ENCODE measurements at places on chromosomes 1 and 21.

- no peak for DNase-seq
Observed at GRCh38 chr1:183097438-183098051, 74.3 kb downstream of the LAMC1 start.

- no peak for DNase-seq
Observed at GRCh38 chr1:156033011-156033410, 12.3 kb upstream of the SSR2 start.

DNA sequence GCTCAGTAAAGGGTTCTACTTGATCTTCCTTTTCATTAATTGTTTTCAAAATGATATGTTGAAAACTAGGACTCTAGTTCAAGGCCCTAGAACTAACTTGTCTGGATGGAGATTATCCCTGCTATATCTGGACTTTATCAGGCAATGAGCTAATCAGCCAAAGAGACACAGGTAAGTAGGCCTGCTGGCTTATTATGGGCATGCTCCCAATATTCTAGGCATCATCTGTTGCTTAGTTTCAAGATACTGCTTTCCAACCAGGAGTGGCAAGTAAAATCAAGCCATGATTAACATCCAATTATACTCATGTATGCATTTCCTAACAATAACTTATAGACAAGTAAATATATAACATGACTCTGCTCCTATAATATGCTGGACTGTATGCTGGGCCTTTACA is 4.2 kb downstream of the DNASE2B start:
- no peak for DNase-seq

DNA sequence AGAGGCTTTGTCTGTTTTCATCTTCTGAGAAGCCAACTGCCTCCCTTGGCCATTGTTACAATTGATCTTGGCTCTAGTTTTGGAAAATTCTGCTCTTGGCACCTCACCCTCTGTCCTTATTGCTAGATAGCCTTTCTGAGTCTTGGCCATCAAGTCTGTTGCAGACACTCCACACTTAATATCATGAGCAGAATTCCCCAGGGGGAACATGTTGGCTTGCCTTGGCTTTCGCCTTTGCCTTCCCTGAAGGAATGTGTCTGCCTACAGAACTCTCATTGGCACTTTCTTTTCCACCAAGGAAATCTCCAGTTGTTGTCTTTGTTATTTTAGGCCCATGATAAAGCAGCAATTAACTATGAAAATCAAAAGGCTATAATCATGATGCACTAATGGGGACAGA is 42.7 kb upstream of the LDLRAP1 start:
- DNase-seq: no peak

GRCh38 chr1:82995951-82996350 is 1003.0 kb downstream of the TTLL7 start:
- no peak for DNase-seq

GRCh38 chr1:26814377-26814776 is 12.1 kb upstream of the ZDHHC18 start:
- no peak for DNase-seq

DNA sequence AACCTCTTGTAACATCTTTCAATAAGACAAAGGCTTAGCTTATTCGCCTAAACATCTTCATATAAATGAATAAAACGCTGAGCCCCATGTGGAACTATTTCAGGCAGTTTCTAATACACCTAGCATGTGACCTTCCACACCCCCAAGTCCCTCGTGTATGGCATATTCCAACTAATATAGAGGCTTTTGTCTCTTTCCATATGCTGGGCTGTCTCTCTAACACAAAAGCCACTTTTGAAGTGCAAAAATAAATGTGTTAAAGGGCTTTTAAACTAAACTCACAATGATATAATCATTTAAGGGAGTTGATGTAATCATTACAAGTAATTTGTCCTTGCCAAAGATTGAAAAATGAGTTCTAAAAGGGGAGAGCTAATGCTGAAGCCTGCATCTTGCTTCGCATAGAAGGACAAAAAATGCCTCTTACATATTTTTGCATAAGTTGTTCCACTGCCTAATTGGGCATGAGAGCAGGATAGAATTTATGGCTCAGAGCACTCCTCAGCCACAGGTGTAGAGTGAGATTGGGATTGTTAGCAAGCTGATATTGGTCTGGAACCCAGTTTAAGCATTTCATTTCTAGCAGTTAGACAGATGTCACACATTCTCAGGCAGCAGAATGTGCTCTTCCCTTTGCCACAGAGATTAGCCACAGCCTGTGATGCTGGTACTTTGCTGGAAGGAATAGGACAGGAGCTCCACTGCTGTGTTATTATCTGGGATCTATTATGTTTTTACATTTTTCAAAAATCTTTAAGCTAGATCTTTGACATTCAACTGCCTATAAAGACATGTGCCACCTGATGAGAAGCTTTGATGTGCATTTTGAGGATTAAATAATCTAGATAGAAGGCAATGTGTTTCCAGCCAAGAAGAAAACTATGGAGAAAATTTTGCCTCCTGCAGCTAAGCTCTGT is 1044.4 kb downstream of the ADGRL2 start:
- no peak for DNase-seq

DNA sequence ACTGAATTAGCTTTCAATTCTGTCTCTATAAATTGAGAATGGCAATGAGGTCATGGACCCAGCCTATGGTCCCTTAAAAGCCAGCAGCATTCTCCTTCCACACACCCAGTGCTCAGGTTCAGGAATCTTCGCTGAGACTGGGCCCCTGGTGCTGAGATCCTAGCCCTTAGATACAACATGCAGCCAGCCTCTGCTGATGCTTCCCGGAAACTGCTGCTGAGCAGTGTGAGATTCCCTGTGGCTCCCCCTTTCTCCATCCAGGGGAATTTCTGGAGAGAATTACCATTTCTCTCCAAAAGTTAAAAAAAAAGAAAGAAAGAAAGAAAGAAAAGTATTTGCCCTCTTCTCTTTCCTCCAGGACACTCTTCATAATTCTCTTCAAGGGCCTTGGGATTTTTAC is 31.7 kb upstream of the RALGPS2 start:
- no peak for DNase-seq

DNA sequence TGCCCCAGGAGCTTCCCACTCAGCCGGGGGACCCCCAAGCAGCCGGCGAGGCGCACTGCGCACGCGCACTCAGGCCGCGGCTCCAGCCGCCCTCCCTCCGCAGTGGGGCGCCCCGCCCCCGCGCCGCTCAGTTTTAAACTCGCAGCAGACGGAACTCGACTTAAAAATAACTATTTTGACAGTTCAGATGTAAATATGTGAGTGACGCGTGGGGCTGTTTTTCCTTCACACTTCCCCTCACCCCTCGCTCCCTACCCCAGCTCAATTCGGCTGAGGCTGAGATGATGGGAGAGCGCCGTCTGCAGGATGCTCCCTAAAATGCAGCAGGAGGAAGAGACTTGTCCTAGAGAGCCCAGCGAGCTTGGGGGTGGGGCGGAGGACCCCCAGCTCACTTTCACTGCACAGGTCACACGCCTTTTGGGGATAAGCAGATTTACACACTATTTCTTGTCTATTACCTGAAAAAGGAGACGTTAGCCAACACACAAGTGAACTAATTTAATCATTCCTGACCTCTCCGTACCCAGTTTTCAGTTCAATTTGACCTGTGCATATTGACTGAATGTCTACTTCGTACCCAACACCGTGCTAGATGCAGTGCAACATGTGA is 8.9 kb upstream of the LEMD1 start:
- DNase-seq: peak; percentile 88

DNA sequence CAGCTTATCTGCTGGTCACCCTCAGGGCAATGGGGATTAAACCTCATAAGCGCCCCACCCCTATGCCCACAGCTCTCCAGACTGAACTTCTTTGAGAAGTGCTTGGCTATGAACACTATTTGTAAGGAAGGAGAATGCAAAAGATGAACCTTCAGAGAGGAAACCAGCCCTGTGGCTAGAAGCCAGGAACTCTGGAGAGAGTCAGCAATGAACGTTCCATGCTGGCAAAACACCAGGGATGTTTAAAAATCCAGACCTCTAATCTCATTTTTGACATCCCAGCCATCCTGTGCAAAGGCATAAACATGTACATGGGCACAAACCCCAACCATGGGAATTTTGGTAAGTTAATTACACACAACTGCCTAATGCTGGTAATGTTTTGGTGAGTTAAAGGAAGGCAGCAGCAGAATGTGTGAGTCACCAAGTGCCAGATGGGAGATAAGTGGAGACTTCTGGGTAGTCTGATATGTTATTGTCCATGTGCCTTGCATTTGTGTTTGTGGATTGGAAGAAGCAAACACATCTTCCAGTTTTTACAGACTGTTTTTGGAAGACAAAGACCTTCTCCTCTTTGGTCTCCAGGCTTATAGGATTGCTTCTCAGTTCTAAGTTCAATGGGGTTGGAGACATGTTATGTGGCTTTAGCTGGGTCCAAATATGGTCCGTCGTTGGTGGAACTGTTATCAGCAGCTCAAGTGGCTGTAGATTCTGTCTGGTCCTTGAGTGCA is 174.1 kb upstream of the ETV3 start:
- DNase-seq: no peak

Data from OCI-LY7 (cell line).